ENCODE measurements at places on chromosomes 7 and 10.
A peak's percentile ranks its signal among the peaks of the same experiment; 100 is the strongest.

DNA sequence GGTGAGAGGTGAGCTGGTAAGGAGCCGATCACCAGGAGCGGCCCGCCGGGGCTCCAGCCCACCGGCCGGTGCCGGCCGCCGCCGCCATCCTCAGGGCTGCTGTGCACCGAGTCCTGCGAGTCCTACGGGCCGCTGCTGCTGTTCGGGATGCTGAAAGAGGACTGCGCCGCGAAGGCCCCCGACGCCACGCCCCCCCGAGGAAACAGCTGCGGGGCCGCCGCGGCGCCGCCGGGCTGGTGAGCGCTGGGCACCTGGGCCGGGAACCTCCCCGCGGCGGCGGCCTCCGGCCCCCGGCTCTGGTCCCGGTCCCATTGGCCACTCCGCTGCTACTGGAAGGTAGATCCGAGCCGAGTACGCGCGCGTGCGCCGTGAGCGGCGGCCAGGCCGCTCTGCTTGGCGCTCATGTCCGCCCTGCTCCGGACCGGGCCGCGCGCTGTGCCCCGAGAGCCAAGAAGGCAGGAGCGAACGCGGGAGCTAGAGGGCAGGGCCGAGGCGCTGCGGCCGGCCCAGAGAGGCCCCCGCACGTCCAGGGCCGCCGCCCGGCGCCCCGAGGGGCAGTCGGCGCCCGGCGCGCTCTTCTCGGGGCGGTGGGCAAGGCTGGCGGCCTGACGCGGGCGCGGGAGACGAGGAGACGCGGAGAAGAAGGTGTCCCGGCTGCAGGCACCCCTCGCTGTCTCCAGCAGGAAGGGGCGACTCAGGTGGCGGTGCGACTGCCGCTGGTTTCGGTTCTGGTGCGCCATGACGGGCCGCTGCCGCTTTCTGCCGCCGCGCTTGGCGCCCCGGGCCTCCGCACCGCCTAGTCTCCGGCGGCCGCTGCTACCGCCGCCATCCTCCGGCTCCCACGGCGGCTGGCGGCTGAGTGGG, 121.3 kb upstream of the WIPF3 start:
- peak; percentile 70 for DNase-seq

DNA sequence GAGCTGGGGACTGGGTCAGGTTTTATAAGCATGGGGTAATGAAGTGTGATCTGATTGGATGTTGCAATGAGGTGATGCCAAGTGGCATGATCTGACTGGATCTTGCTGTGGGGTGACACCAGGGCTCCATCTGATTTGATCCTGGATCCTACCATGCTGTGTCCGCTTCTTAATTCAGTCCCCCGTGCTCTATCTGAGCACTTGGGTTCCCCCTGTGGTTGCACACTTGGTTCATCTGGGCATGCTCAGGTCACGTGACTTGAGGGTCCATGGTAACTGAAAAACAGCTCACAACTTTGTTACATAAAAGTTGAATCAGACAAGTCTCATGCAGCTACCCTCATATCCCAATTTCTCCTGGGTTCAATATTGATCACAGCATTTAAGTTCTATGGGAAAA, 448.6 kb upstream of the NRP1 start:
- DNase-seq, result no peak

DNA sequence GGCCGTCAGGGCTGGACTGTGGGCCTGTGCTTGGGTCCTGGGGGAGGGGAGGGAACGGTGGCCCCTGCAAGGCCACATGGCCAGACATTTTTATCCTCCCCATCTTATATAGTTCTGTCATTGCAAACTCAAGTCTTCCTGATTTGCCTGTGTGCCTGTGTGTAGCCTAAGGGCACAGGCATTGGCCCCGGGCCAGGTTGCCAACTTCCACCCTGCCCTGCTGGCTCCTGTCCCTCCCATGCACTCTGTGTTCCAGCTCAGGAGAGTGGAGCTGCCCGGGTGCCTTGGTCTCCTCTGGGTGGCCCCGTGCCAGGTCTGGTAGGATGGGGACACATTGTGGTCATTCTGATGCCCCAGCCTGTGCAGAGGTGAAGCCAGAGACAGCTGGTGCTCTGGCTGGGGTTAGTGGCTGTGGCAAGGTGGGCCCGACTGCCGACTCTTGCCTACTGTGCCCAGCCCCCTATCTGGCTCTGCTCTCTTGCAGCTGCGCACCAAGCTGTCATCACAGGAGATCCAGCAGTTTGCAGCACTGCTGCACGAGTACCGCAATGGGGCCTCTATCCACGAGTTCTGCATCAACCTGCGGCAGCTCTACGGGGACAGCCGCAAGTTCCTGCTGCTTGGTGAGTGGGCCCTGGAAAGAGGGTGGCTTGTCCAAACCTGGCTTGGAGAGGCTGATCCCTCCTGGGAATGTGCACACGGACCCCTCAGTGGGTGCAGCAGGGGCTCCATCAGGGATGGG, 14.8 kb downstream of the NACAD start:
- DNase-seq, result peak; percentile 11

GRCh38 chr10:132914732-132915131, 27.6 kb downstream of the CFAP46 start:
- no peak for DNase-seq

DNA sequence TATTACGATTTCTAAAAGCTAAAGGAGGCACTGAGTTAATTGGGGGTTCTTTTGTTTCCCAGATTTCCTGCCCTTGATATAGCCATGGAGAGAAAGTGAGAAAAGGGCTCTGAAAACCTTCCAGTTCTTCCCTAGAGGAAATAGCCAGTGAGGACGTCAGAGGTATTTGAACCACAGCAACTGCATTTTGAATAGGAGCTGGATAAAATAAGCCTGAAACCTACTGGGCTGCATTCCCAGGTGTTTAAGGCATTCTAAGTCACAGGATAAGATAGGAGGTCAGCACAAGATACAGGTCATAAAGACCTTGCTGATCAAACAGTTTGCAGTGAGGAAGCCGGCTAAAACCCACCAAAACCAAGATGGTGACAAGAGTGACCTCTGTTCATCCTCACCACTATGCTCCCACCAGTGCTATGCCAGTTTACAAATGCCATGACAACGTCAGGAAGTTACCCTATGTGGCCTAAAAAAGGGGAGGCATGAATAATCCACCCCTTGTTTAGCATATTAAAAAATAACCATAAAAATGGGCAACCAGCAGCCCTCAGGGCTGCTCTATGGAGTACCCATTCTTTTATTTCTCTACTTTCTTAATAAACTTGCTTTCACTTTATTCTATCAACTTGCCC, 85.1 kb upstream of the FRMD4A start:
- DNase-seq, result no peak

GRCh38 chr10:102455893-102456471, 4.6 kb upstream of the C10orf95 start:
- DNase-seq, result no peak

GRCh38 chr10:66805612-66806011, 120.2 kb upstream of the LRRTM3 start:
- no peak for DNase-seq

DNA sequence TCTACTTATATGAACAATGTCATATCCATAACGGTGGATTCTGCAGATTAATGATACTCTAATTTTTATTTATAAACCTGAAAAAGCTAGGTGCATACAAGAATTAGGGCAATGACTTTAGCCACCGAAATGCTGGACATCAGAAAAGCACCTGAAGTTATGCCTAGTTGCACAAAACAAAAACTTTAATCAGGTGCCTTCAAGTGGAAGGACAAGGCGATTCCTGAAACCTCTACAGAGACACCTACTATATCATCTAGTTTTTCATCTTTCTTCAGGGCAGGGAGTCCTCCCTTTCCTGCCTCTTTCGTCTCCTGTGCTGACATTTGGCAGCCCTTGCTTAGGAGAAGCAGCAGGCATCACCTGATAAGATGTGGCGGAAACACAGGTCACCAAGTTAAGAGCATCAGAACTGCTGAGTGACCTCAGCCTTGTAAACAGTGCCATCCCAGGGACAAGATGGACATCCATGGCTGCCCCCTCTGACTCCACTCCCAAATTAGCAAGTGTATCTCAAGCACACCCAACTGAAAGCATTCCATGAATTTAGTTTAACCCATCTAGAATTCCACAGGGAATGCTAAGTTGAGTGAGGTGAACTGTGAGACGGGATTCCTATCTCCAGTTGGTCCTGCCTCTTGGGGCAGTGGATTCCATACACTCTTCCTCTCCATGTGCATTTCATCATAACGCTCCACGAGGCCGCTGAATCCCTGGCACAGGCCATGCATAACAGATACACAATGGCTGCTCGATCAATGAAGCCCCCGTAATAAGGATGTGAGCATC, 5.8 kb downstream of the ITPRIP start:
- no peak for DNase-seq

- no peak for DNase-seq
Observed at GRCh38 chr10:77836299-77836820, 90.2 kb downstream of the DLG5 start.

GRCh38 chr10:132350391-132350790, 18.4 kb downstream of the LRRC27 start:
- no peak for DNase-seq

- no peak for DNase-seq
Observed at GRCh38 chr7:78417180-78417853, 618.7 kb downstream of the PHTF2 start.

GRCh38 chr7:45347804-45348203, 190.2 kb downstream of the RAMP3 start:
- no peak for DNase-seq

DNA sequence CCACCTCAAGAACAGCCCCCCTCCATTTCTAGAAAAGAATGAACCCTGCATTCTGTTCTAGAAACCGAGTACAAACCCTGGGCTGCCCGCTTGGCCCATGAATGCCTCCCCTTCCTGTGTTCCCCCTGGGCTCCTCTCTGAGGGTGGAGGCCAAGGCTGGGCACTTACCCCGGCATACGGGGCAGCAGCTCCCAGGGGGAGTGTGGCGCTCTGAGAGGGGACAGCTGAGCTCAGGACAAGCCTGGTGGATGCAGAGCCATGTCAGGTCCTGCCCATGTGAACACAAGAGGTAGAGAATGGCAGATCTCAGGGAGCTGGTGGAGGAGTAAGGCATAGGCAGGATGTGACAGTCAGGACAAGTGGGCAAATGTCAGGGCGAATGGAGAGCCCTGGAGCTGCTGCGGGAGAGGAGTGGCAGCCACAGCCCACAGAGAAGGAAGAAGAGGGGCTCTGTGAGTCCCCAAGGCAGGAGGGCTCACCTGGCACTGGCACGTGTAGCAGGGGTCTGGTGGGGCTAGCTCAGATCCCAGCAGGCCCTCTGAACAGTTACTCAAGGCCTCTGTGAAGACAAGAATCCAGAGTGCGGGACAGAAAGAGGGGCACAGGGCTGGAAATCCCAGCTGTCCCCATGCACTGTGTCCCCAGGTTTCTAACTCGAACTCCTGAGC, 18.9 kb downstream of the ATP6V1F start:
- no peak for DNase-seq

- peak; percentile 65 for DNase-seq
Observed at GRCh38 chr7:55964261-55965099, at the start of gene NIPSNAP2. TSS of gene NIPSNAP2 (plus strand) at chr7:55964585. CDS start at chr7:55964610, 25 bp downstream.

- DNase-seq, result no peak
Observed at GRCh38 chr7:106756884-106757283, 95.9 kb upstream of the CCDC71L start.

DNA sequence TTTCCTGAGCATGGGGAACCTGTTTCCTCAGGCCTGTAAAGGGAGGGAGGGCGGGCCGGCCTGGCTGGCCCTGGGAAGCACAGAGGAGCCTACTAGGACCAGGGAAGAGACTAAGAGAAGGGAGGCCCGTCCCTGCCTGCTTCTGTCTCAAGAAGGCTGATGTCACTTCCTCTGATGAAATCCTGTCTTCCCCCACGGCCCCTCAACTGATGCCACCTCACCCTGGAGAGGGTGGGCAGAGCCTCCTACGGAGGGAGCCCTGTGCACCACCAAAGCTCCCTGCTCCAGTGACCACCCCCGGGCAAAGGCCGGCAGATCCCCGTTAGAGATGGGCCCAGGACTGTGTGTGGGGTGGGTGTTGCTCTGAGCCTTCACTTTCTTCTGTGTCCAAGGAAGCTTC, 1.0 kb upstream of the PILRA start:
- no peak for DNase-seq

DNA sequence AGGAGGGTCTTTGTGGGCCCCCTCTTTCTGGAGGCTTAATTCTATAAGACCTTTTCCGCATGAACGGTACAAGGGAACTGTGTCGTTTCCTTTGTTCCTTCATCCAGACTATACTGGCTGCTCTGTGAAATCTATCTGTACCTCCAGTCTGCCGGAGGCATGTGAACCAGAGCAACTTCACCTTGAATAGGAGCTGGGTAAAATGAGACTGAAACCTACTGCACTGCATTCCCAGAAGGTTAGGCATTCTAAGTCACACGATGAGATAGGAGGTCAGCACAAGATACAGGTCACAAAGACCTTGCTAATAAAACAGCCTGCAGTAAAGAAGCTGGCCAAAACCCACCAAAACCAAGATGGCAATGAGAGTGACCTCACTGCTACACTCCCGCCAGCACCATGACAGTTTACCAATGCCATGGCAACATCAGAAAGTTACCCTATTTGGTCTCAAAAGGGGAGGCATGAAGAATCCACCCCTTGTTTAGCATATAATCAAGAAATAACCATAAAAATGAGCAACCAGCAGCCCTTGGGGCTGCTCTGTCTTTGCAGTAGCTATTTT, 36.8 kb upstream of the INPP5F start:
- DNase-seq, result no peak

DNA sequence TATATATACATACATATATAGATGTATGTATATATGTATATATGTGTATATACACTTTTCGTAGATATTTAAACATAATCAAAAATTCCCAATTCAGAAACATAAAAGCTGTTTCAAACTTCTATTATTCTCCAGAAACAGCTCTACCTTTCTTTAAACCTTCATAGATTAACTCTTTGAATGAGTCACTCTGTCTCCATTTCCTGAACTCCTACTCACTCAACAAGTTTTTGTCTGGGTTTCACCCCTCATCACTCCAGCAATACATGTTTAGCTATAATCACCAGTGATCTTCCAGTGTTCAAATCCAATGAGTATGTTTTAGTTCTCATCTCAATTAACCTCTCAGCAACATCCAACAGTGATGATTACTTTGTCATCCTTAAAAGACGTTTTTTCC, 9.6 kb downstream of the DGKB start:
- no peak for DNase-seq

- DNase-seq, result peak; percentile 62
Observed at GRCh38 chr10:78960316-78960800, 108.4 kb upstream of the ZMIZ1 start.

GRCh38 chr10:112526139-112526538, 79.1 kb downstream of the VTI1A start:
- DNase-seq, result no peak

DNA sequence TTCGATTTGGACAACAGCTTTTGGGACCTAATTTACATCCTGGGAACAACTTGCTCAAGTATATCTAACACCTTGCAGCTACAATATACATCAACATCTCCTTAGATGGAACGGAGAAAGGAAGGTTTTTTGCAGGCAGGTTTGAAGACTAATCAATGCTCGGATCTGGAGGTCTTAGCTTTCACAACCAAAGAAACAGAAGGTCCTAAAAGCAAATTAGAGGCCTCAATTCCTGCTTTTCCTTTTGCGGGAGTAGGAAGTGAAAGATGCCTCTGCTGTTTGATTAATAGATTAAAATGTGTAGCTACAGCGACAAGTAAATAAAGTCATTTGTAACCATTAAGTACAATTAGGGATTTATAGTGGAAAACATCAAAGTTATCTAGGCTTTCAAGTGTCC, 3.7 kb upstream of the SP8 start:
- DNase-seq, result no peak
